ENCODE measurements at places on chromosomes 2 and 18.

- ATAC-seq: peak; percentile 64
These were observed 160.3 kb downstream of the INO80D start for GRCh38 chr2:205925373-205926337.

- no peak for ATAC-seq
These were observed 40.0 kb upstream of the AGPS start for GRCh38 chr2:177352441-177353186.

DNA sequence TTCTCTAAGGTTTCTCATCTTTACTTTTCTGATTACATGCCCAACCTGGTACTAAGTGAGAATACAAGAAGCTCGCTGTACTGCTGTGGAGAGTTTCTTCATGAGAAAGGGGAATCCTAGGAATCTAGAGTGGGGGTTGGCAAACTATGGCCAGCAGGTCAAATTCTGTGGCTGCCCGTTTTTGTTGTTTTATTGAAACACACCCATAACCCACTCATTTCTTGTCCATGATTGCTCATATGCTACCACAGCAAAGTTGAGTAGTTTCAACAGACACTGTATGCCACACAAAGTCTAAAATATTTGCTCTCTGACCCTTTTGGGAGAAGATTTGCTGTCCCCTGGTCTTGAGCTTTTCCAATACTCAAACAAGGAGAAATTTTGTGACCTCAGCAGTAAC is 58.8 kb downstream of the C2orf74 start:
- no peak for ATAC-seq

DNA sequence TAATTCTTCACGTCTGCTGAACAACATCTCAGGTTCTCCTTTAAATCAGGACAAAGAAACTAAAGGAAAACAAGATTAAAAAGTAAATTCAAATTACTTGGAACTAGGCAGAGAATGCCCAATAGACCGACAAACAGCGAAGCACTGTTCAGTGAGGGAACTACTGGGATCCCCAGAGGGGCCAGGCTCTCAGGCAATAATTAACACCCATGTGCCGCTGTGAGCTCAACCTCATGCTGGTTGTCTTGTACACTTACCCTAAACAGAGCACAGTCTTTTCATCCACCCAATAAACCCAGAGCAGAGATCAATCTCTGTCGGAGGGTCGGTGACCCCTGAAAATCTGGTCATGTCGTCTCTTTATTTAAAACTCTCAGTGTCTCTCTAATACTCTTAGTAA is 229.9 kb upstream of the CRIM1 start:
- ATAC-seq: no peak

- ATAC-seq: no peak
These were observed 11.1 kb upstream of the HNRNPLL start for GRCh38 chr2:38613849-38614213.

DNA sequence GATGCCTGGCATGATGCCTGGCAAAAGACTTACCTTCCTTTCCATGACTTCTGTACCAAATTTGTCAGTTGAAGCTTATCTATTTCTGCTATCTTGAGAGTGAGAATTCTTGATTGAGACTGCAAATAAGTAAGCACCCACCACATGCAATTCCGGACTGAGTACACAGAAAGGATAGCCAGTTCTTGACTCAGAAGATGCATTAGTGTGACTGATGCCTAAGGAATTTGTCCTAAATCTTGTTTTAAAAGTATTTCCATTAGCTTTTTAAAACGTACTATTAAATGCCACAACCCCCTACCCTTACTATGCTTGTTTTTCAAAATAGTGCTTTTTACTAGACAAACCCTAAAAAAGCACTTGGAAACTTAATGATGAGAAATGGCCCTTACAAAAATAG is 545 bp downstream of the MPP4 start:
- no peak for ATAC-seq

DNA sequence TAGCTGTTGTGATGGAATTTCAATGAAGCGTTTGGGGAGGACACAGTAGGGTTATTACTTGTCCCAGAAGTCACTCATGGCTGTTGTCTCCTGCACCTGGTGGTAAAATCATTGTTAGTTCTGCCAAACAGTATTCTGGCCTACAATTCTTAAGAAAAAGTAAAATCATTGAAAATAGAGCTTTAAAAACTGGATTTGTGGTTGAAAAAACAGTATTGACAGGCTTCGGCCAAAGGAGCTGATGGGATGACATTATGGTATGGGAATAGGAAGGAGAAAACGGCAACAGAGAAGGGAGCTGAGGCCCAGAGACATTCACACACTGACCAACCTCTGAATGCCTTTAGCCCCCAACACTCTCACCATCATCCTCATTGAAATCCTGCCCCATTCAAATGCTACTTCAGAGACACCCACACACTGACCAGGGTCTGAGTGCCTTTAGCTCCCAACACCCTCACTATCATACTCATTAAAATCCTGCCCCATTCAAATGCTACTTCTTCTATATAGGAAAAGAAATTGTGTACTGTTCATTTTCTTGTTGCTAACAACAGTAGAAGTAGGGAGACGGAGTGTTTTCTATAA is 114.1 kb upstream of the OSR1 start:
- no peak for ATAC-seq

DNA sequence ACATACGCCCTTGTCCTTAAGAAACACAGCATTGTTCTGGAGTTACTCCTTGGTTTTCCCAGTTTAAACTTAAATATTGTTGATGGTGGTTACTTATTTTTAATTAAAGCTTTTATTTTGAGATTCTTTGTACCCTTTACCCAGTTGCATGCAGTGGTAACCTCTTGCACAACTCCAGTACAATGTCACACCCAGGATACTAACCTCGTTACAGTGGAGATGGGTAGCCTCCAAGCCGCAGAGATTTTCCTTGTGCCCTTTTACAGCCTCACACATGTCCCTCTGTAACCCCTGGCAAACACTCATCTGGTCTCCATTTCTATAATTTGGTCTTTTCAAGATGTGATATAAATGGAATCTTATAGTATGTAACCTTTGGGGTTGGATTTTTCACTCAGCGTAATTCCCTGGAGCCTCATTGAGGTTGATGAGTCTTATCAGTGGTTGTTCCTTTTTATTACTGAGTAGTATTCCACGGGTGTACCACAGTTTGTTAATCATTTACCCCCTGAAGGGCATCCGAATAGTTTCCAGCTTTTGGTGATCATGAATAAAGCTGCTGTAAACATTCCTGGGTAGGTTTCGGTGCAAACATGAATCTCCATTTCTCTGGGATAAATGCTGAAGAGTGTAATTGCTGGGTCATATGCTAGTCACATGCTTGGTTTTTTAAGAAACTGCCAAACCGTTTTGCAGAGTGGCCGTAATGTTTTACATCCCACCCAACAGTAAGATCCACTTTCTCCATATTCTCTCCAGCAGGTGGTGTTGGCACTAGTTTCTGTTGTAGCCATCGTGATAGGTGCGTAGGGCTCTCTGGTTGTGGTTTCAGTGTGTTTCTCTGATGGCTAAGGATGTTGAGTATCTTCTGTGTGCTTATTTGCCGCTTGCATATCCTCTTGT is 68.6 kb downstream of the DGKD start:
- no peak for ATAC-seq

DNA sequence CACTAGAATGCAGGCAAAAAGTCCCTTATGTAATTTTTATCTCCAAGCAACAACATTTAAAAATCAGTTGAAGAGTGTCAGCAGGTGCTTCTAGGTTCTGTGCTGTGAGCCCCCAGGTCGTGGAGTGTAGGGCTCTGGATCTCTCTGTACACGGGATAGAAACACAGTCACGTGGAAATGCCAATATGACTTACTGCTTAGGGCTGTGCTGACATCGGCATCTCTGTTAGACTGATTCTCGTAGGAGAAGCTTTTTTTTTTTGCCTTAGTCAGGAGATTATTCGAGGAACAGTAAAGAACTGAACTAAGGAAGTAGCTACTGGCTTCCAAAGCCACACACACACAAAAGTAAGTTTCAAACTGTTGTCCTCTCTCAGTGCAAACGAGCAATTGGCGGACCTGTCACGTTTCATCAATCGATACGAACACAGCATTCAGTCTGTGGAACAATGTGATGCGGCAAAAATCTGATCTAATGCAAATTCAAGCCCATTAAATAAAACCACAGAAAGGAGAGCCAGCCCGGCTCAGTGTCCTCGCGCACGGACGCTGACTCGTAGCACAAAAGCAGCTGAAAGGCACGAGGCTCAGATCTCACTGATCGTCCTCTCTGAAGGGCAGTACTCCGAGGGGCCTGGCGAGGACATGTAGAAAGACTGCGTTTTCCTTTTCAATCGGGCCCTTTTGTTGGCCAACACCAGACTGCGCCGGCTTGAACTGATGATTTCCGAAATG is 41.5 kb downstream of the PRELID3A start:
- ATAC-seq: no peak

GRCh38 chr2:2108756-2109155 is 222.3 kb downstream of the MYT1L start:
- ATAC-seq: no peak

DNA sequence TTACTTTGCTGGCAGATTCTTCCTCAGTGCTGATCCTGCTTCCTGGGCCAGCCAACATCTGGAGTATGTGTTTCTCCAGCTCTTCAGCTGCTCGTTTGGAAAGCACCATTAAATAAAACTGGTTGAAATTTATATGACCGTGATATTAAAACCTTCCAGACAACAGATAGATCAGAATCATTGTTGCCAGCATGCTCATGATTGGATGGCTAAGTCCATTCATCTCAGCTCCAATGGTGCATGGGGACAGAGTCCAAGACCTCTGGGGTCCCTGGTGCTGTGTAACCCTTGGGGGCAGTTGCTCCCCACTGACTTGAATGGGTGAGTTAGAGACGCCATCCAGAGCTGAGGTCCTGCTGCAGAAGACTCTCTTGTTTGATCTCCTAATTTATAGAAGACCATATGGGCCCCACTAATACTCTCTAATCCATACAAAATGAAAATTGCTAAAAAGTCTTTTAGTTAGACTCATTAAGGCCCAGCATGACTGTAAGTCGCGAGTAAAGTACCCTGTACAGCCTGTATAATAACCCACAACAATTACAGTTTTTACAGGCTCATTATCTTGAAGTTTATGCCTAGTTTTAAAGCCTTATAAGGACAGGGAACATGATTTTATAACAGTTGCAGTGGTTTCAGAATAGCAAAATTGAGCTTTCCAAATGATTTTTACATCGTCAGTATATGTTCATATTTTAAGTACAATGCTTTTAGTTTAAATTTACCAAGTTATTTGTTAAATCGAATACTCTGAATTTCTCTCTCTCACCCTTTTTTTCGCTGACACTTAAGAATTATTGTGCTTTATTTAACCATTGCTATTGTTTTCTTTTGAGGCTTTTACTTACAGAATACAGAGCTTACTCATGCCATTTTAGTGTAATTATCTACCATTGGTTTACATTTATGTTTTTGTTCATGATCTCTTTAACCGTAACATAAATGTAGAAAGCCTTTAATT is 60.0 kb downstream of the CABLES1 start:
- no peak for ATAC-seq

GRCh38 chr2:219668316-219668715 is 40.9 kb downstream of the SLC4A3 start:
- ATAC-seq: no peak

- no peak for ATAC-seq
These were observed 86.4 kb upstream of the MAP4K3 start for GRCh38 chr2:39523308-39524044.

DNA sequence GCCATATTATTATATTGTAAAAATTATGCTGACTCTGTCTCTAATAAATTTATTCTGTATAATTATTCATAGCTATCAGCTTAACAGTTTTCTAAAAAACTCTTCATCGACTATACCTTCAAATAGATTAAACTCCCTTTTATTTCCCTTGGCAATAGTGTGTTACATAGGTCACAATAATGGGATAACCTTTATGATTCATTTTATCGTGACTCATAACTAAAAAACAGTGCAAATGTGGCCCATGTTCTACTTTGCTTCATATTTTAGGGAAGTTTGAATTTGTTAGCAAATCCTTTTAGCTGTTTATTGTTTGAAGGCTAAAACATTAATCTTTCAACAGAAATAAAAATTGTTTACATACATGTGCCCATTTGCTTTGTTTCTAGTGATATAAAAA is 783.2 kb upstream of the CDH2 start:
- ATAC-seq: no peak

GRCh38 chr18:48133671-48134251 is 203.3 kb upstream of the SMAD2 start:
- no peak for ATAC-seq

DNA sequence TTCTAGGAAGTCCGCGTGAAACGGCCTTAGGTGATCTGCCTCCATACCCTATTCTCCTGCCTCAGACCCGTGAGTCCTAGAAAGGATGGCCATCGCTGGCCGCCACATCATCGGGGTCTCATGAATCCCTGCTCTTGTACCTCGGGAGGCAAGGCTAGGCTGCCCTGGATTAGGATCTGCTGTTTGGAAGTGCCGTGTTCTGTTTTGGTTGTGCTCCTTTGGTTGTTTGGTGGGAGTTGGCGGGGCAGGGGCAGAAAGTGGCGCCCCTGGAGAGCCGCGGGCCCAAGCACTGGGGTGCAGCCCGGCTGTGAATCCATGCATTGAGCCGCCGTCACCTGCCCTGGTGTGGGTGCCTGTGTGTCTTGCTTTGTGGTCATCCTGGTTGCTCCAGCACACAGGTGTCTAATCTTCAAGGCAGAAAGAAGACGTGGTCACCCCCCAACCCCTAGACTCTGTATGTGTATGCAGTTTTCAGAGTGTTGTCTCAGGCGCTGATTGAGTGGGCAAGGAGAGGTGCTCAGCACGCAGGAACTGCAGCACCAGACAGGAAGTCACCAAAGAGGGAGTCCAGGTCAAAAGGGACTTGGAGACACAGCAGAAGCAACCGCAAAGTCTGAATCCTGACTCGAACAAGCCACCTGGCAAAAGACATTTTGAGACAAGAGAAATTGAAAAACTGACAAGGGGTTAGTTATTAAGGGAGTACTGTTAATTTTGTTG is 80.0 kb upstream of the LDLRAD4 start:
- no peak for ATAC-seq

- ATAC-seq: no peak
These were observed 368.6 kb upstream of the SPRED2 start for GRCh38 chr2:65800998-65801397.

GRCh38 chr2:232892843-232893242 is 22.8 kb downstream of the SNORC start:
- no peak for ATAC-seq

- ATAC-seq: peak; percentile 87
These were observed 191.0 kb upstream of the LHCGR start for GRCh38 chr2:48946449-48947048.

- ATAC-seq: no peak
These were observed 106.4 kb upstream of the DAPL1 start for GRCh38 chr2:158688721-158689120.
